Stimulated activated CD8-positive, alpha-beta memory T cell treated with anti-CD3 and anti-CD28 coated beads, Interleukin-15, amount 100 ng/mL, for 48 hours (primary cell): ENCODE measurements at places on chromosomes 4 and X.

- DNase-seq: no peak
Observed at GRCh38 chr4:24578364-24578763, 6.0 kb downstream of the DHX15 start.

DNA sequence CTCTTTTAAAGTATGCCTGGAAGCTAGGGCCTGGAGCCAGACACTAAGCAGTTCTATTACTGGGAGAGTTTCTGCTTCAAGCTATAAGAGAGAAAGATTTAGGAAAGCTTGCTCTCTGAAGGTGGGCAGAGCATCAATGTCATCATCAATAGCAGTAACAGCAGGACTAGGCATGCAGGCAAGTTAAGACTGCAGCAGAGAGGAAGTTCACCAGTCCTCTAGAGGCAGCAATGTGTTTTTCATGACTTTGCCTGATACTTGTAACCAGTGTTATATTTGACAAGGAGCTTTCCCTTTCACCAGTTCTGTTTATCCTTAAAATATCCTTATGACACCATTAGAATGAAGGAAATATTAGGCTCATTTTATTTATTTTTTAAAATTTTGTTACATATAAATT, 237.9 kb downstream of the KCTD8 start:
- no peak for DNase-seq

DNA sequence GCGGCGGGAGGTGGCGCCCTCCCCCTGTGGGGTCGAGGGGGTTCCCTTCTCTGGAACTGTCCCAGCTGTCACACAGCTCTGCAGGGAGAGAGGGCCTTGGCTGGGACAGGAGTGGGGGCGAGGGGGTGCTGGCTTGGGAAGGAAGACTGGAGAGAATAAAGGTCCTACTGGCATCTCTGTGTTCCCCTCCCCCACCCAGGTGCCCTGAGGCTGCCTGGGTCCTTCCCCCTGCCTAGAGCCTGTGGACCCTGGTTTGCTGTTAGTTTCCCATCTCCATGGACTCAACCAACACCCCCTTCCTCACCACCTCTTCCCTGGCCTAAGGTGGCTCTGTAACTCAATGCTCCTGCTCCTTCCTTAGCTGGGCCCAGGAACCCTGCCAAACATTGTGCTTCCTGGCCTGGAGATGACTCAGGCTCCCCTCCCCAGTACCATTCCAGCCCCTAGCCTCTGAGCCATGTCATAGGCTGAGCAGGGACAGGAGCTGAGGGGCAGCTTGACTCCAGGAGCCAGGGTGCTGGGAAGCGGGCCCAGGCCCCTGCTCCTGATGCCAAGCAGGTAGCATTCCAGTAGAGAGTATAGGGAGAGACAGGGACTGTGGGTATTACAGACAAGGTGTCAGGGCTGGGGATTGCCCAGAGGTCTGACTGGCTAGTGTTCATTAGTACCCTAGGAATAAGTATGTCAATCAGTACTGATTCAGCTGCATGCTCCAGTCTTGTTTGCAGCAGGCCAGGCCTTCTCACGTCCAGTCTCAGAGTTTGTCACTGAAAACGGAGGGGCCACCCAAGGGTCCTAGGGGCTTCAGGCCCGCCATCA, 100.7 kb downstream of the EFNB1 start:
- DNase-seq: no peak

GRCh38 chrX:47175588-47175980, 18.0 kb upstream of the UBA1 start:
- DNase-seq: no peak

- DNase-seq: no peak
Observed at GRCh38 chrX:21700967-21701366, 42.8 kb upstream of the KLHL34 start.

- DNase-seq: no peak
Observed at GRCh38 chr4:124977045-124977444, 264.5 kb upstream of the ANKRD50 start.

GRCh38 chr4:17578482-17578891, 1.5 kb downstream of the LAP3 start:
- DNase-seq: no peak

- DNase-seq: no peak
Observed at GRCh38 chr4:54103190-54103574, 3.2 kb downstream of the GSX2 start.

- no peak for DNase-seq
Observed at GRCh38 chr4:55021214-55021613, 104.2 kb downstream of the KDR start.

DNA sequence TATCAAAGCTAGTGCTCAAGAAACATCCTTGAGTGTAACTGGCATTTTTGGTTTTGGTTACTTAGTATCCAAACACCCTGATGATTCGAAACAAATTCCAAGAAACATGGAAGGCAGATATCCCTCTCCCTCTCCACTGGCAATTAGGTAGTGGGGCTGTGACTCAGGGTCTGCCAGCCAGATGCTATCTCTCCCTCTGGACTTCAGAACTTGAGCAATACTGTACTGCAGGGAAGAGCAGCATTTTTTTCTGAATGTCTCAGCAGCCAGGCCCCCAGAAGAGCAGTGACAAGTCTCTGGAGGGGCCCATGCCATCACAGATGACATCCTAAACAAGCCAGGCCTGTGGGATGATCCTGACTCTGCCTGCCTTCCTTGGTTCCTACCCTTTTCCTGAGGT, 37.3 kb upstream of the BCORL1 start:
- DNase-seq: no peak

DNA sequence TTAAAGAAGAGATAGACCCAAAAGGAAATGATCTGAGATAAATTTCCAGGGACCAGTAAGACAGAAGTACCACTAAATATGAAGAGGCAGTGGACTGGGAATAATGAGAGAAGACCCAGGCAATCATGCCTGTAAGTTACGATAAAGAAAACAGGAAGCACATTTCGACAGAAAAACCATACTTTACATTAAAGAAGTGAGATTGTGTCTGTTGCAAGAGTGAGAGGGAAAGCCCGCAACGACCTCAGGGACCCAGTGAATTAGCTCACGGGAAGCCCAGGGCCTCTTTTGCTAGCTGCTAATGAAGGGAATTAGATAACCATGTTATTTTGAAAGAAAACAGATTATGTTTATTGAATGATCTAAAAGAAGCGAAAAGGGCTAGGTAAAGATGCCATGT, 28.9 kb upstream of the ACSL1 start:
- no peak for DNase-seq

DNA sequence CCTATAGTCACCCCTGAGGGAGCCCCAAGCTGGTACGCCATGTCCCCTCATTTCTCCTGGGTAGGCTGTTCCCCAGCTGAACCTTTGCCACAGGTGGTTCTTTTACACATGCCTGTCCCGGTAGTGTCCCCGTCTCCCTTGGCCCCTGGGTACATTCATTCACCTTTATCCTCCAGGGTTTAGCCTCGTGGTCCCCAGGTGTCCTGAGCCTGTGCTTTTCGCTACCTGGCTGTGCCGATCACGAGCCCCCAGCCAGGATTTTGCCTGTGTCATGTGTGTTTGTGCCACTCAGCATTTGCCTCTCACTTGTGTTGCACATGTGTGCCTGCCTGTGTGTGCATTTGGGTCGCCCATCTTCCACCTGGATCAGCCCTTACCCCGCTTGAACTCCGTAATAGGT, 57.6 kb downstream of the GPR143 start:
- no peak for DNase-seq

GRCh38 chr4:110163327-110164069, 34.9 kb downstream of the ELOVL6 start:
- no peak for DNase-seq

- no peak for DNase-seq
Observed at GRCh38 chrX:15721911-15722310, 16.2 kb upstream of the CA5B start.

DNA sequence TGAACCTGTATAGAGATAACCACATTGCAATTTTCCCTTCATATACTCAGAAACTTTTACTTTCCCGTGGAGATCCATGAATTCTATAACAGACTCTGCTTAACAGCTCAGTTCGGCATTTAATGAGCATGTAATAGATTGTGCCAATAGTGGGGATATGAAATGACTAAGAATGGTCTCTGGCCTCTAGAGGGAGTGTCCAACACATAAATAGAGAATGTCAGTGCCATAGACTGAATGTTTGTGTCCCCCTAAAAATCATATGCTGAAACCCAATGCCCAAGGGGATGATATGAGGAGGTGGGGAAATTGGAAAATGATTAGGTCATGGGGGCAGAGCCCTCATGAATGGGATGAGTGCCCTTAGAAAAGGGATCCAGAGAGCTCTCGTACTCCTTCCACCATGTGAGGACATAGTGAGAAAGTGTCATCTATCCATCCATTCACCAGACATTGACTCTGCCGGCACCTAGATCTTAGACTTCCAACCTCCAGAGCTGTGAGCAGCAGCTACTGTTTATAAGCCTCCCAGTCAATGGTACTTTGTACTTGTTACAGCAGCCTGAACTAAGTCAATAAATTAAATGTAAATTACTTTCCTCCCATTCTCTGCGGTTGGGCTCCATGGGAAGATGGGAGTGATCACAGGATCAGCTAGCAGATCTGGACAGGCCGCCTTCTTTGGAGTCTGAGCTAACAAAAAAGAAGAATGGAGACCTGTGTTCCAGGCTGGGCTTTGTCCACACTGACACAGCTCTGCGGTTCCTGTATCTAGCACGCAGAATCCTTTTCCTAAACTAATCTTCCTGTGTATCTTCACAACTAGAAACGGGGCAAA, 28.1 kb upstream of the HPSE start:
- DNase-seq: no peak

DNA sequence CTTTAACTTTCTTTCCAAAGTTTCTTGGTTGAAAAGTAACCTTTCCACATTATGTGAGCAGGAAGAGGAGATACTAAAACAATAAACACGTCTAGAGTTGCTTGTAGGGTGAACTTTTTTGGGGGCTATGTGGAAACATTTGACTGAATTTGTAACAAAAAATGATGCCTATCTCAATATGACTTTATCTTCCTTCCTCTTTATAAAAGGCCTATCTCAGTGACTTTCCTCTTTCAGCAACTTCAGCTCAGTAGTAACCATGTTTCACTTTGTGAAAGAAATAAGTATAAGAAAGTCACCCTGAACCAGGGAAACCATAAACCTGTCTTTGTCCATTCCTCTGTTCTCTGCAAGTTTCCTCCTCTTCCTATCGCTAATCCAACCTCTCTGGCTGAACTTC, 124.7 kb upstream of the TMEM164 start:
- no peak for DNase-seq

GRCh38 chr4:16233569-16234177, 7.4 kb upstream of the TAPT1 start:
- no peak for DNase-seq

DNA sequence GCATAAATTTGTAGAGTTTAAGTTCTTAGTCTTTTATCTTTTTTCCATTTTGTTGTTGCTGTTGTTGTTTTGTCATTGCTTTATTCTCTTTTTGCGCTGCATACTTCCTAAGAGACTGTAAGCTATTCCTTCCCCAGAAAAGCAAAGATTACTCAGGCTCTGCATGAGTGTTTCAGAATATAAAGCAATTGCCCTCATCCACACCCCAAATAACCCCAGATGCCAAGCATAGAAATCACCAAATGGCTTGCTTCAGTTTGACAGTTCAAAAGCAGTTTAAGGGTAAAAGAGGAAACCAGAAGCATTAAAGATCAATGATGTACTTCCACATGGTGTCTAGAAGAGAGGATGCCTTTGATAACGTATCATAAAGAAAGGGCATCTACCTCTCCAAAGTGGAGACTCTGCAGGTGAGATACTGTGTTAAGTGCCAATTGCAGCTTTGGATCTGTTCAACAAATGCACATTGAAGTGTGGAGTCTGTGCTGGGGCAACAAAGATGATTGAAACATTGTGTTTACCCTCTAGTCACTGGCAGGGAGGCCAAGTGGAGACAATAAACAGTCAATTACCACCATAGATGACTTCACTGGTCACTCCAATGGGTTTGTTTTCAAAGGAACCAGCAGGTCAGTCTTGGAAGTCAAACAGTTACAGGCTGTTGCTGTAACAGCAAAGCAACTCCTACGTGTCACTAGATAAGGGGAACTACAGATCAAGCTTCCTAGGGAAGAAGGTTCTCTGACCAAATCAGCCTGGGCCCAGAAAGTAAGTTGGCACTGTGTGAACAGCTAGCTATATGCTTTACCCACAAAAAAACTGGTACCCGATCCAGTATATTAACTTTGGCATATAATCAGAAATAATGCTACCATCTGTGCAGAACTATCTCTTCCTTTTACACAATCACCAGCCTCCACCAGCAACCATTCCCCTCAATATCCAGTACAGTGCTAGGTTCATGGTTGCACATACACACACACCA, 40.6 kb upstream of the IL21 start:
- DNase-seq: no peak

DNA sequence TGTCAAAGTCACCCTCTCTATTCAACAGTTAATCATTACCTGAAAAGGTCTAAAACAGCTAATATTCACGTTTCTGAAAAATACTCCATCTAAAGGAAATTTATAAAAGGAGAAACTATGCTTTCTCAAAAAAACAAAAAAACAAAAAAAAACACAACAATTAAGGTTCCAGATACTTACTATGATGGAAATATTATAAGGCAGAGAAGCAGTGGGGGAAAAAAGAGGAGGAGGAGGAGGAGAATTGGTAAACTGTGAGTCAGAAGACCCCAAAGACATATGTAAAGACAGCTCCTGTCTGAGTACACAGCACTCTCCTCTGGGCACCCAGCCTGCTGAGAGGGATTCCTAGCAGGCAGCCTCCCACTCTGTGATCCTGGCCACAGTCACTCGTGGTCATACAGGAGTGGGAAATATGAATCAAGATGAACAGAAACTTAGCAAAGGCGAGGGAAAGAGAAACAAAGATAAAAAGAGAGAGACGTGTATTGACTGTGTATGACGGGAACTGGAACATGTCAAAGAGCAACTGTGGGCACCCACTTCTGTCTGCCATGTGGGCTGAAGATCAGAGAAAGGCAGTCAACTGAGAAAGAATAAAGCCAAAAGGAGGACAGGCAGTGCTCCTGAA, 12.5 kb downstream of the KLHL15 start:
- DNase-seq: peak; percentile 10

DNA sequence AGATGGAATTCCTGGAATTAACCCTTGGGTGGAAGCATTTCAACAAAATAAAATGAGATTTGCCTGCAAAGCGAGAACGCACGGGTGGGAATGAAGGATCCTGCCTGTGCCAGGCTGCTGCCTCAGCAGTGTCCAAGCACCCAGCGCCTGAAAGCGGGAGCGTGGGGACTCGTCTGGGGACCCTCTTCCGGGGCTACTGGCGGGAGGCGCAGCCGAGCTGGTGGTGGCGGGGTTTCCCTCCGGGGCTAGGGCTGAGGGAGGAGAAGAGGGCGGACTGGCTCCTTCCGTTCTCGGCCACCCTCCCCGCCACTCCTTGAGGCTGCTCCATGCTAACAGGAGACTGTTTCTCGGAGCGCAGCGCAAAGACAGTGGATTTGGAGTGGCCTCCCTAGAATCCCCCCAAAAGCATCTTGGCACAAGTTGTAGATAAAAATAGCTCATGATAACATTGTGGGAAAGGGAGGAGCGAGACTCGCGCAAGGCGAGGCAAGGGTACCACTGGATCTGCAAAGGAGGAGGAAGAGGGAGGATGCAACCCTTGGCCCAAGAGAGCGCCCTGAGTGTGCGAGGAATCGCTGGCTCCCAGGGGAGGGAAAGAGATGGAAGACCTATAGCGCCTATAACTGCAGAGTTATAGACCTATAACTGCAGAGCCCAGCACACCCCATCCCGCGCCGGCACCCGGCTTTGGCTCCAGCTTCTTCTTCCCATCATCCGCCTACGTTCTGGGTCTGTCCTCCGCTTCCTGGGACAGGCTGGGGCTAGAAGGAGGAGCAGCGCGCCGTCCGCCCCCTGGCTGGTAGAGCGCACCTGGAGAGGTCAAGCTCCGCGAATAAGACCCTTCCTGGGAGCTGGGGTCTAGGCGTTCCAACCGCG, 1.3 kb downstream of the HS3ST1 start:
- no peak for DNase-seq

GRCh38 chrX:154804957-154805695, at the start of gene MPP1:
TSS of gene MPP1 (minus strand) at chrX:154805485. CDS start at chrX:154805373, 112 bp downstream.
- DNase-seq: peak; percentile 65
